ENCODE measurements at places on chromosomes 12 and 14.

DNA sequence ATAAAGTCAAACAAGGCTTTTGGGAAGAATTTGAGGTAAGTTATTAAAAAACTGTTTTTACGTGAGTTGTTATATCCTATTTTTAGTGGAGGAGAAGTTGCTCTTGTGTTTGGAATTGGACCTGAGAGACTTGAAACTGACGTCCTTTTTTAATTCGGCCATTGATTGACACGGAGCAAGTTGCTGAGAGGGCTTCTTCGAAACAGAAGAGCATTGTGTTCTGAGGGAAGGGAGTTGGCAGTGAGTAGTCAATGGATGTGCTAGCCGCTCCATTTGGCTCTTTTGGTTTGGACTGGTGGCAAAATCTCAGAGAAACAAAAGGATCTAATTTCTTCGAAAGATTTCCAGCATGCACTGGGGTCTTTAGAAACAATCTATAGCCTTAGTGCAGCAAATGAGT is 37.3 kb downstream of the PTPN11 start:
- DNase-seq: no peak

DNA sequence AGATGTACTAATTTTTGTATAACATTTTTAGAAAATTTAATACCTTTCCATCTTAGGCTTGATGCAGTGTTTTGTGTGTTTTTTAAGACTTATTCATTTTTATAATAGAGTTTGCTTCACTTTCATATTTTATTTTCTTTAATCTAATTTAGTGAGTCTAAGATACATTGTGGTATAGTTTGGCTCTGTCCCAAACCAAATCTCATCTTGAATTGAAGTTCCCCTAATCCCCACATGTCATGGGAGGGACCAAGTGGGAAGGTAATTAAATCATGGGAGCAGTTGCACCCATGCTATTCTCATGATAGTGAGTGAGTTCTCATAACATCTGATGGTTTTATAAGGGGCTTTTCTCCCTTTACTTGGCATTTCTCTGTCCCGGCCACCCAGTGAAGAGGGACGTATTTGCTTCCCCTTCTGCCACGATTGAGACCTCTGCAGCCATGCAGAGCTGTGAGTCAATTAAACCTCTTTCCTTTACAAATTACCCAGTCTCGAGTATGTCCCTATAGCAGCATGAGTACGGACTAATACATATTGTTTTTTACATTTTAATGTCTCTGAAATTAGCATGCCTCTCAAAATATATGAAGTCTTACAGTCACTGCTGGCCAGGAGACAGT is 34.9 kb downstream of the GABARAPL1 start:
- DNase-seq: no peak

- DNase-seq: no peak
Measured at GRCh38 chr14:53951627-53952303, 4.9 kb downstream of the BMP4 start.

DNA sequence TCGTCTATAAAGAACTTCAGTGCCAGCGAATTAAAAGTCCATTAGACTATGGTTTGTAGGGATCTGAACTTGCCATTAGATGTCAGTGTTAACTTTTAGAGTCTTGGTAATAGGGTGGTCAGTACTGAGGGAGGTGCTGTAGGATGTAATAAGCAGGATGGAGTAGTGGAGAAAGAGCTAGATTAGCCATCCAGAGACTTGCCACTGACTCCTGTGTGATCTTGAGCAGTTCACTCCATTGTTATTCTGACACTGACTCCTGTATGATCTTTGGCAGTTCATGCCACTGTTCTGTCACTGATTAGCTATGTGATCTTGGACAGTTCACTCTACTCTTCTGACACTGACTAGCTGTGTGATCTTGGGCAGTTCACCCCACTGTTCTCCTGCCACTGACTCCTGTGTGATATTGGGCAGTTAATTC is 133.6 kb downstream of the TTLL5 start:
- DNase-seq: peak; percentile 8

DNA sequence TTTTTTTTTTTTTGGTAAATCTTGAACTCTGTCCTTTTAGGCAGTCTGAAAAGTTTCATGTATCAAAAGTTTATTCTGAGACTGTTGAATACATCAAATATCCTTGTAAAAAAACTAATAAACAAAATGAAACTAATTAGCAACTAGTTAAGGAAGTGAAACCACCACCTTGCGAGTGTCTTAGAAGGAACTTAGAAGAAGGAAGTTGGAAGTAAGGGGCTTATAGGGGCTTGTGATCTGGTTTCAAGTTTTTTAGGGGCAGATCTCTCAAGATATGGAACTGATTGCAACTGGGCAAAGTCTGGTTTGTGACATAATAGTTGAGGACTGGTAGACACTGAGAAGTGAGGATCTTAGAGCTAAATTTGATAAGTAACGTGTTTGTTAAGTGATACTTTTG is 748.8 kb downstream of the C12orf50 start:
- DNase-seq: no peak

- DNase-seq: no peak
Measured at GRCh38 chr14:64705381-64706118, 1.3 kb downstream of the PLEKHG3 start.

DNA sequence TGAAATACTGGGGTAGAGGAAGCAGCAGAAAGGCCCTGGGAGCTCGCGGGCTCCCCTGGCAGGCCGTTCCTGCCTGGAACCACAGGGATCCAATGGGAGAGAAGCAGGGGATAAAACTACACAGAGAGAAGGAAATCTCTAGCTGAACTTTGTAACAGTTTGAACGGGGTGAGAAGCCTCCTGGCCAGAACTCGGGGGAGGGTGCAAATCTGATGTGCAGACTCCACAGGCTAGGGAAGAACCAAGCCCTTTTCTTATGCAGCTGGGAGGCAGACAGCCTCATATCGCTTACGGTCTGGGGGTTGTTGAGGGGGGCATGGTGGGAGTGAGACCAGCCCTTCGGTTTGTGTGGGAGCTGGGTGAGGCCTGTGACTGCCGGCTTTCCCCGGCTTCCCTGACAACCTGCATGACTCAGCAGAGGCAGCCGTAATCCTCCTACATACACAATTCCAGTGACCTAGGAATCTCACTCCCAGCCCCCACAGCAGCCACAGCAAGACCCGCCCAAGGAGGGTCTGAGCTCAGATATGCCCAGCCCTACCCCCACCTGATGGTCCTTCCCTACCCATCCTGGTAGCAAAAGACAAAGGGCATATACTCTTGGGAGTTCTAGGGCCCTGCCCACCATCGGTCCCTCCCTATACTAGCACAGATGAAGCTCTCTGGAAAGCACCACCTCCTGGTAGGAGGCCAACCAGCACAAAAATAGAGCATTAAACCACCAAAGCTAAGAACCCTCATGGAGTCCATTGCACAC is 143.0 kb downstream of the TMTC1 start:
- peak; percentile 41 for DNase-seq

DNA sequence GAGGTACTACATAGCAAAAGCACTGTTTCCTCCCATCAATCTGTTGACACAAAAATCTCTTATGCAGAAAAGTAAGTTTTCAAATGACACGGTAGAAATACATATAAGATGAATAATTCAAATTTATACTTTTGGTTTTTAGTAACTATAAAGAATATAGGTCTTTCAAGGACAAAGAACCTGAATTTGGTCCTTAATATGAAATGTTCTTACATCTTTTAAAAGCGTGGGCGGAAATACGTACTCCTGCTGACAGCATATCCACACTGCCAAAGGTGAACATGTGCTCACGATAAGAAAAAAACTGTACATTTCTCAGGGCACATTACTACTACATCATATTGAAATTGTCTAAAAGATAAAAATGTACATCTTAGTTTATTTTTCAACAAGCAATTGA is 127.6 kb downstream of the FOXN3 start:
- no peak for DNase-seq

DNA sequence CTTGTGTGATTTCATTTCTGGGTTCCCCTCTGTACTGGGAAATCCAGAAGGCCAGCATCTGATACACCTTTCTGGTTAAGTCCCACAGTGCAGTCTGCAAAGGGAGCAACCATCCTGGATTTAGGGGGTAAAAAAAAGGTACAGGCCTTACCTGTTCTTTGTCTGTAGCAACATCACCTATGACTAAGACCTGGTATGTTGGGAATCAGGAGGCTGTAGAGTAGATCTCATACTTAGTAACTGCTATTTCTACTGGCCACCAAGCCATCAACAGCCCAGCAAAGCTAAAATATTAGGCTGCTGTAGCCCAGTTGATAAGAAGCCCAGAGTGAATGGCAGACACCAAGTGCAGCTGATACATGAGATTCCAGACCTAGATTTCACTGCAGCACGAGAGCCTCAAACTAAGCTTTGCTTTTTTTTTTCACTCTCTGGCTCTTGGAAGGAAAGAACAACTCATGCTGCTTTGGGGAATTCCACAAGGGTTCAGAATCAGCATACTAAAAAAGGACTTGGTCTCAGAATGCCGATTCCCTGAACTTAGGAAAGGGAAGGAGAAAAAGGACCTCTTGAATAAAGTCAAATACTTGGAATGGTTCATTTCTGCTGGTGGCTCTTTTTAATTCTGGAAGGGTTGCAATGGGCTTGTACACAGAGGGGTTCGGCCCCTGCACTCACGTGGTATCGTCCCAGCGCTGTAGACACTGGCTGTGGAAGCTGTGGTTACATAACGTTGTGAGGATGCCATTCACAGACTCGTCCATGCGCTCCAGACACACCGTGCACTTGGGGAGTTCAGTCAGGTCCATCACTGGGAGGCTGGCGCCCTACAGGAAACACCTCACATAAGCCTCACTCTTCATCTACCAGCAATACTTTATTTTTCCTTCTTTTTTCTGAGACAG is 20.5 kb downstream of the BRAP start:
- DNase-seq: no peak

- no peak for DNase-seq
Measured at GRCh38 chr14:67734675-67735074, 33.0 kb downstream of the RDH12 start.

DNA sequence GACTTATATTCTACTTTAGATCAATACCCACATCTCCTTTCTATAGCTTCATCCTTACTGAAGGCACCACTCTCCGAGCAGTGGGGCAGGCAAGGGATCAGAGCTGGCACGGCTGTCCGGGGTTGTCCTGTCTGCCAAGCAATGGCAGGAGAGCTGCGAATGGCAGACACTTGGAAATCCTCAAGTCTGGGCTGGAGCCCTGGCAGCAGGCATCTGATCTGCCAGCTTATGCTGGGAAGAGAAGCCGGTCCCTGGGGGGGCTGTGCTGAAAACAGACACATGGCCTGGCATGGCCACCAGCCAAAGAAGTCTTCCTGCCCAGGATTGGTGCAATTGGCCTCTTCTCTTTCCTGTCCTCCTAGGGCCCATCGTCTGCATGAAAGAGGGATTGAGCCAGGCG is 280.2 kb upstream of the PWP1 start:
- no peak for DNase-seq

- no peak for DNase-seq
Measured at GRCh38 chr14:90788031-90788430, 28.2 kb downstream of the TTC7B start.

GRCh38 chr14:79947440-79948054 is 263.8 kb downstream of the DIO2 start:
- DNase-seq: peak; percentile 72

GRCh38 chr12:77572371-77572770 is 258.3 kb upstream of the NAV3 start:
- DNase-seq: no peak

DNA sequence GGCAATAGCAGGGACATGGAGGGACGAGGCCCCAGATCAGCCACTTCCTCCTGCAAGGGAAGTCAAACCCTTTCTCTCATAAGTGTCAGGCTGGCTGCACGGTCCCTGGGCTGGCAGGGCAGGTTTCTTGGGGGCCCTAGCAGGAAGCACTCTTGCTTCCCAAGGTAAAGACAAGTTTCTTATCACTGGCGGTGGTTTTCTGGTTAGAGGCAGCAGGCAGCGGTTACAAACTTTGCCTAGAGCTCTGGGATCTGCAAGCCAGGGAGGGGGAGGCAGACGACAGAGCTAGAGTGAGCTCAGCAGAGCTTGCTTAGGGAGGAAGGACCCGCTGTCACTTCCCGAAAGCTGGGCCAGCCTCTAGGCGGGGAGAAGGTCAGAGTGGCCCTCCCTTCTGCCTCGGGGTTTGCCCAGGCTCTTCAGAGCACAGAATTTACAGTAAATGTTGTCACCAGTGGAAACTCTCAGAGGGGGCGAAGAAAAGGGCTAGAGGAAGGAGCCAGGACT is 20.4 kb downstream of the BATF start:
- no peak for DNase-seq

DNA sequence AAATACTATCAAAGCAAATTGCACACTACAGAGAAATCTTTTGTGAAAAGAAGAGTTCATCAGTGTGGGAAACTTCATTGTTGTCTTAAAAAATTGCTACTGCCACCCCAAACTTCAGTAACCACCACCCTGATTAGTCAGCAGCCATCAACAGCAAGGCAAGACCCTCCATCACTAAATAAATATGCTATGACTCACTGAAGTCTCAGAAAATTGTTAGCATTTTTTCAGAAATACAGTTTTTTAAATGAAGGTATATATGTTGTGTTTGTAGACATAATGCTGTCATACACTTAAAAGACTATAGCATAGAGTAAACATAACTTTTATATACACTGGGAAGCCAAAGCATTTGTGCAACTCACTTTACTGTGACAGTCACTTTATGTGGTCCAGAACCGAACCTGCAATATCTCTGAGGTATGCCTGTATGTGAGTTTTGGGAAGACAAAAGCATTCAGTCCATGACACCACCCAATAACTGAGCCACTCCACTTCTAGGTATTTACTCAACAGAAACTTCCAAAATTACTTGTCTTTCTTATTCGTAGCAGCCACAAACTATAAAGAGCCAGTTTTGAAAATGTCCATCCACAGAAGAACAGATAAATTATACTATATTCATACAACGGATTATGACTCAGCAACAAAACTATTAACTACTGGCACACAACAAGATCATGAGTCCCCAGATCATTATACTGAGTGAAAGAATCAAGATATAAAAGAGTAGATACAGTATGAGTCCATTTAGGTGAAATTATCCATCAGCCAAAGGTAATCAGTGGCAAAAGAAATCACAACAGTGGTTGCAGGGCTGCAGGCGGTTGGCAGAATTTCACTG is 649.6 kb downstream of the BCL11B start:
- DNase-seq: no peak

DNA sequence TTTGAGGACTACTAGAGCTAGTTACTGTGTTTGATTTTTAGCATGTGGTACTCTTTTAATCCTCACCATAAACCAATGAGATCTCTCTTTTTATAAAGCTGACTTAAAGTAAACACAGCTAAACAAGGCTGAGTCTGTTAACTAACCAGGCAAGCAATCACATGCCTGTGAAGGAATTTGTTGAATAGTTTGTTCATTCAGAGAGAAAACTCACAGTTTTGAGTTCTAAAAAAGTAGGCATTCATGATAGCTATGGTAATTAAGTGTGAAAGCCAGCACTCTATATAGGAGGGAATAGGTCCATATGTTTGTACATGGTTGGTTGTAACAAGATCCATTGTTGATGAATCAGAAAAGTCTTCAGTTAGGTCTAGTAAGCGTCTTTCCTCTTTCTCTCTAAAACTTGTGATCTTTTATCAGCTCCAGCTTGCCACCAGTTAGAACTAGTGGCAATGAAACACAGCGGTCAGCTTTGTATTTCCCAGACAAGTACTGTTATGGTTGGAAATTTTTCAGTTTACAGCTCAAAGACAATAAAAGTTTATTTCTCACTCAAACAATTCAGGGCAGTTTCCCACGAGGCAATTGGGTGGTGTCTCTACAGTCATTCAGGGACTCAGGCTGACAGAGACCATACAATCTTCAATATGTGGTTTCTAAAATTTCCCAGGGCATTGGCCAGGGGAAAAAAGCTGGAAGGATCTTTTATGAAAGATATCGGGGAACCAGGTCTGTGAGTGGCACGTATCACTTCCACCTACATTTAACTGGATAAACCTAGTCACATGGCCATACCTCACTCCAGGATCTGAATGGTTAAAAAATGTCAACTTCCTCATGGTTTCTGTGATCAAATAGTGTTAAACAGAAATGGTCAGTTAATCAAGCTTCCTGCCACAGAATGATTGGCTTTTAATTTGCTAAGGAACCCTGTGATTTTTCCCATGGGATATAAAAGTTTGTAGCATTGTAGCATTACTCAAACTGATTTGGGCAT is 203.1 kb downstream of the KIF21A start:
- DNase-seq: no peak
